ENCODE measurements at places on chromosomes 7 and 10. TPM values are rescaled to one million over a fixed set of nuclear protein-coding genes. Genes with fewer than 3 reads are reported as not detected.

GRCh38 chr7:117281562-117281961, 41.3 kb downstream of the WNT2 start:
- no peak for DNase-seq

DNA sequence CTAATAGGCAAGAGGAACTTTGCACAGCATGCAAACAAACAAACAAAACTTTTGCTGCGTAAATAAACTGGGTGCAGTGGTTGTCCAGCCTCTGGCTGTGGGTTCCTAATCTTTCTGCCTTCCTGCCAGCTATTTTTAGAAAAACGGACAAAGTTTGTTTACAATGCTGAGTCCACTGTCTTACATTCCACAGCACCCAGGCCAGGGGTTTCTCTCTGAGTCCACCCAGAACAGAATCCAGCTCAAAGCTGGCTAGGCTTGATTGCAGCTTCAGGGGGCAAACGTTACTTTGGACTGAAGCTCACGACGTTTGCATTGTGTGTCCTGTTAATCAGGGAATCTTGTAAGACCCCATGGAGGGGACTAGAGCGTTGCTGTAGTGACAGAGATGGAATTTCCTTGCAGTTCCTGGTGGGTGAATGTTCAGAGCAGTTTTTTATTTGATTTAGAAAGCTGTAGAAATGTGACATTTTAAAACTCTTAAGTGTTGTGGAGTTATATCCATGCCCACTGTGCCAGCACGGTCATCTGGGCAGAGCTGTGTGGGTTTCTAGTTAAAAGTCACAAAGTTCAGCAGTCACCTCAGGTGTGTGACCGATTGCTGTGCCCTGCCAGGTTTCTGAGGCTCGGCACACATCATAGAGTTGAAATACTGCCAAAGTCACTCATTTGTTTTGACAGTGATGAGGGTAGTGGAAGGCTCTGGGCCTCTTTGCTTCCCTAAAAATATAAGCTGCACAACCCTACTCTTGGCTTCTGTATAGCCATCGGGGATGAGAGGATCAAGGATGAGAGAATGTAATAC, 247.0 kb downstream of the STK31 start:
- no peak for DNase-seq

Gene CPA5
- total RNA-seq = not detected

Gene SHH
- total RNA-seq = 4.7 TPM

Gene CCL24
- not detected for total RNA-seq

GRCh38 chr10:122287570-122287969, 16.5 kb downstream of the BTBD16 start:
- no peak for DNase-seq

- no peak for DNase-seq
Measured at GRCh38 chr10:124619802-124620490, 124.2 kb downstream of the FAM53B start.

- DNase-seq = no peak
Measured at GRCh38 chr7:111012799-111013675, 77.9 kb upstream of the LRRN3 start.

GRCh38 chr10:51852297-51852696, 152.9 kb upstream of the CSTF2T start:
- DNase-seq = no peak

DNA sequence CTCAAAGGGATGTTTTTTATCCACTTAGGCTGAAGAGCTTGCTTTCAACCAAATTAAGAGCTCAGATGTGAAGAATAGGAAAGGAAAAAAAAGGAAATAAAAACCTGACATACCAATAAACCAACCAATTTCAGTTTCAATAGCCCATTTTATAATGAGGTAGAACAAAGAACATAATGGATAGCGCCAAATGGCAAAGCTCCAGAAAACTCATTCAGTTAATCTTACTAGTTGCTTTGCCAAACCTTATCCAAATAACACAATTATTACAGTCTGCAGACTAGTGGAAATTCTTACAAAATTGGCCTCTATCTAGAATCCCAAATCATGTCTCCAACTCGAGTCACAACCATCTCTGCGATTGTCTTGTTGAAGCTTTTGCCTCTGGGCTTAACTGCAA, 337.0 kb downstream of the CRPPA start:
- no peak for DNase-seq

DNA sequence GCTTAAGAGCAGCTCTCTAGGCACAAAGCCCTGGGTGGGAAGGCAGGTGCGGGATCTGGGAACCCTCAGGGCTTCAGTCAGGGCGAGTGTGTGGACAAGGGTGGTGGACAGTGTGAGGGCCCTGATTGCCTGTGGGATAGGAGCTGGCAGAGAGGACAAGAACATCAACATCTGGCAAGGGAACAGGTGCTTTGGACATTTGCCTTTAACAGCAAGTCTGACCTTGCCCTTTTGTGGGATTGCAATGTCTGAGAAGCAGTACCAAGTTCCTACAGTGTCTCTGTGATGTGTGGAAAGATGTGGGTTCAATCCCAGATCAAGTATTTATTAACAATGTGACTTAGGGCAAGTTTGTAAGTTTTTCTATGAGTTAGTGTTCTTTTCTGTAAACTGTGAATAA, 46.7 kb downstream of the TFAM start:
- DNase-seq = no peak

Gene LEP
- total RNA-seq = not detected

DNA sequence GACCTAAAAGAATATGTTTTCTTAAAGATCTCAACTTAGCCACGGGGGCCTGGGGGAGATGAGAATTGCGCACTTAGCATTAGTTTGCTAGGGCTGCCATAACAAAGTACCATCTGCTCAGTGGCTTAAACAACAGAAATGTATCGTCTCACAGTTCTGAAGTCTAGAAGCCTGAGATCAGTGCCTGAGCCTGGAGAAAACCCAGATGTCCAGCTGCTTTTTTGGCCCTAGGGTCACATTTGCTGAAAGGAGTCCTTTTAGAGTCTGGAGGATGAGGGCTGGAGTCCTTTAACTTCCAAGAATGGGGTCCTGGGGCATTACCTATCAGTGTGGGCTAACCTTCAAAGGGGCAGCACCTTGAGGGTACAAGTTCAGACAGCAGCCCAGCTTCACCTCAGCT, 48.2 kb downstream of the SMURF1 start:
- DNase-seq = no peak

DNA sequence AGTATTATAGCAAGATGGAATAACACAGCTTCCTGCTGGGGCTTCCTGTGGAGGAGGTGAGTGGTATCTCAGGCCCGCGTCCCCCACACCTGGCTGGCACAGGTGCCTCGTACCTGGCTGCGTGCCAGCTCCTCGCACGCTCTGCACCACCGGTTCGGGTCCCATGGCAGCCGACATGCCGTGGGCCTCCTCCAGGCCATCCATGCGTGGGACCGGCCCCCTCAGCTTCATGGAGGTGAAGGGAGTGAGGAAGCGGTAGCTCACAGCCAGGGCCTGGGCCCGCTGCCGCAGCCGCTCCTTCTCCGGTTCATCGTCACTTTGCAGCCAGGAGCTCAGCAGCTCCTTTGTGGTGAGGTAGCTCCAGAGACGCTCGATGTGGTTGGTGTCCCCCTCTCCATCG, 90.4 kb downstream of the ITIH5 start:
- no peak for DNase-seq

GRCh38 chr10:8402576-8402975, 348.1 kb downstream of the GATA3 start:
- no peak for DNase-seq

DNA sequence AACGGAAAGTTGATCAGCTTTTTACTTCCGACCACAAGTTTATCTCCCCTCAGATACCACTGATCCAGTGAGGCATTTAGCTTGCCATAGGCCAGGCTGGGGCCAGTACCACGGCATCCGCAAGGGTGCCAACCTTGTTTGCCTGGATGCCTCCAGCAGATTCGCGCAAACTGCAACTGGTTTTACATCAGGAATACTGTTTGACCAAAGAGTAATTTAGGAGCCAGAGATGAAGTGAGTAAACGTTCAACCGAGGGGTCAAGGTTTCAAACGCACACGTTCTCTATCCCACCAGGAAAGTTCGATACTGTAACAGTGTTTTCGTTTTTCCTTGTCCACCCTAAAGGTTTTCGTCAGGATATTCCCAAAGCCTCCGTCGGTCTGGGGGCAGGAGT, 266 bp upstream of the MDFIC start:
- no peak for DNase-seq

Gene GPR26
- total RNA-seq = not detected

- DNase-seq = no peak
Measured at GRCh38 chr10:131553581-131553980, 242.1 kb upstream of the TCERG1L start.

DNA sequence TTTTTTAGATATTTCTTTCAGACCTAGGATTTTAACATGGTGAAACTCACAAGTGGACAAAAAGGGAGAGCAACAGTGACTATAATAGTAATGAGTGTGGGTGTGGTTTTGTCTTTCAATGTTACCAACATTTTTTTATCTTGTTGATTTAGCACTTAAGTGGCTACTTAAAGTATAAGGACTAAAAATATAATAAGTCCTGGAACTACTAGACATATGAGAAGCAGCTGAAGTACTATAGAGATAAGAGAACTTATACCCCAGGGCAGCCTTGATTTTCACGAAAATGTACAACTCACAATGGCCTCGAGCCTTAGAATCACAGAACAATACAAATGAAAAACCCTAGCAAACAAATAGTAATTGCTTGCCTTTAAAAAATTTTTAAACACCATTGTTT, 1151.8 kb downstream of the TYW1 start:
- no peak for DNase-seq

DNA sequence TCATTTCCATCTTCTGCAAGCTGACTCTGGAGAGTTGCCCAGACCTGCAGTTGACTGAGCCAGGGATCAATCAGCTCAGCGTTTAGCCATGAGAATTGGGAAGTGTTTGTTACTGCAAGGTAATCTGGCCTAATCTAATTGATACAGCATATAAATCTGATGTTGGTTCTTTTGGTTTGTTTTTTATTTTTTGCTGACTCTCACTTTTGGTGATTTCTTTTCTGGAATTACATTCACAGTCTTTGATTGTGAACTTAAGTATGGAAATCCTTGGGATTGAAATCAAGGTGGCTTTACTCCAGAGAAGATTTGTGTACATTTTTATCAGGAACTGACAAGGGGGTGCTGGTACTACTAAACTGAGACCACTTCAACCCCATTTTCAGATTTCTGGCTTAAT, 1.7 kb upstream of the GIMAP6 start:
- DNase-seq = no peak

GRCh38 chr7:134732728-134733127, 46.7 kb upstream of the CALD1 start:
- DNase-seq = no peak

DNA sequence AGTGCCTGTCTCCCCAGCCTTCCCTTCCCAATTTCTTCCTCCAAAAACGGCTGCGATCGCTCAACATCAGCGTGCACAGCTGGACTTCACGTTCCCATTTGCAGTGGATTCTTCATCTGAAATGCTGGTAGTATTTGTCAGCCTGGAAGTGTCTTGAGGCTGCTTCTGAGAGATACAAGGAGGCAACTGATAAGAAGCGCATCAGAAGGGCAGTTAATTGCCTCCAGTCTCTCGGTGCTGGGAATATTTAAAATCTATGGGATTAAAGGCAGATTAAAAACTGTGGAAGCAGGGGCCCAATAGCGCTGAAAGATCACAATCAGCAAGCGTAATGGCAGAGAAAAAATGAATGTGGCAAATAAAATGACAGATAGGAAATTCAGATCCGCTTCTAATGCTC, 450.0 kb downstream of the GATA3 start:
- no peak for DNase-seq

Gene IRF5
- total RNA-seq = 1.2 TPM

- DNase-seq = no peak
Measured at GRCh38 chr10:71125749-71126107, 86.6 kb upstream of the UNC5B start.

DNA sequence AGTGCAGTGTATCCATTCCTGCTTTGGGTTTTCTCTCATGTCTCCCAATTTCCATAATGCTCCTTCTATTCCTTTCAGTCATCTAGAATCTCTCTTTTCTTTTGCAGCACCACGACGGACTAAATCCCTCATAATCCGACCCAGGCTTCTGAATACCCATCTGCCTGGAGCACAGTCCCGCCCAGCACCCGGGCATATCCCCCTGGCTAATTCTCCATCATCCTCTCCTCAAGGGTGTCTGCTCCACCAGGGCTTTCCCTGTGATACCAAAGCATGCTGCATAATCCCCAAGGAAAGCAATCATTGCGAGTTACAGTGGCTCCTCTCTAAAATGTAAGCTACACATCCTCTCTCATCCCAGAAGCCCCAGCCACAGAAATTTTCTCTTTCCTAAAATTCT, 321.9 kb downstream of the CCDC3 start:
- no peak for DNase-seq

- DNase-seq = peak; percentile 67
Measured at GRCh38 chr10:70551971-70552422, 50.5 kb downstream of the PRF1 start.

Gene ACTR3C
- 9.2 TPM for total RNA-seq

DNA sequence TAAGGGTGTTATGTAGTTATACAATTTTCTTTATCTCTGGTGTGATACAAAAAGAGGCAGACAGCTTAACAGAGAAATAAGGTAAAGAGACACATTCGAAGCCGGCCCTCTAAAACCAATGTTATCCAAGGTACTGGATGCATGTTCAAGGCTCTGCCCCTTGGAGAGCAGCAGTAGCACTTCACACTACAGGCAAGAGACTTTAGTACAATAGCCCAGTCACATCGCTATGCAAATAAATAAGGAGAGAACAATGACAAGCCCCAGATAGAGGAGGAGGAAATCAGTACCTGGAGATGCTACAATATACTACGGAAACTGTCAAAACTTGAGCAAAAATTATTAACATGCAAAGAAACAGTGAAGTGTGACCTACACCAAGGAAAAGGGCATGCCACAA, 111.1 kb downstream of the ITGB1 start:
- no peak for DNase-seq

Gene ANKRD22
- total RNA-seq = not detected

- DNase-seq = no peak
Measured at GRCh38 chr10:11705722-11706121, 36.5 kb upstream of the ECHDC3 start.

Gene TMEM270
- total RNA-seq = not detected

DNA sequence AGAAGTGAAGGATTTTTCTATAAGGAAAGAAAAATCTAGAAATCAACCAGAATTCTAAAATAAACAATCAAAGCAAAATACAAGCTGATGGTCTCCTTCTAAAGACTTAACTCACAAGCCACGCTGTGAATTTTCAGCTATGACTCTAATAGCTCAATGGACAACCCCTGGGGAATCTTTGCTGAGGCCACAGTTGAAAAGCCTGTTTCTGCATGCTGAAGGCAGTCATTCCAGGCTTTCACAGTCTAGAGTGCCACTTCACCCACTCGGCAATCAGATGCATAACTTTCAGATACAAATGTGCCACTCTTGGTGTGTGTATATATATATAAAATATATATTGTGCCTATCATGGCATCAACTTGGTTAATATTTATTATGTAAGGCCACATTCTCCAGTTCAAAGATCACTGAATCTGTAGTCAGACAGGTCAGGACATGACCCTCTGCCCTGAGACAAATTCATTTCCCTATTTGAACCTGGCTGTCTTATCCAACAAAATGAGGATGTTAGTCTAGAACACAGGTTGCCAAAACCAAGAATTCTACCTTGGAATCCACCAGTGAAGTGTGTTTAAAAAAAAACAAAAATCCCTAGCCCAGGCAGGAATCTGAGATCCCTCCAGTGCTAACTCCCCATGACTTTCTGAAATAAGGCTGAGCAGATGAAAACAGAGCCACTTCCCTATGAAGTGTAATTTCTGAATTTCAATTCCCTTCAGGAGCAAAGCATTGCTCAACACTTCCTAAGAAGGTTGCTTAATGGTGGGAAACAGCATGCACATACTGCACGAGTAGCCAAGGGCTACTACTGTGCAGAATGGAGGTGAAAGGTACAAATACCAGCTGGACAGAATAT, 9.9 kb downstream of the LIPA start:
- DNase-seq = no peak

GRCh38 chr10:14926722-14927416, 27.0 kb downstream of the DCLRE1C start:
- DNase-seq = no peak
